PC-9 (cell line): ENCODE measurements at places on chromosomes 3 and 15.
A peak's percentile ranks its signal among the peaks of the same experiment; 100 is the strongest.

DNA sequence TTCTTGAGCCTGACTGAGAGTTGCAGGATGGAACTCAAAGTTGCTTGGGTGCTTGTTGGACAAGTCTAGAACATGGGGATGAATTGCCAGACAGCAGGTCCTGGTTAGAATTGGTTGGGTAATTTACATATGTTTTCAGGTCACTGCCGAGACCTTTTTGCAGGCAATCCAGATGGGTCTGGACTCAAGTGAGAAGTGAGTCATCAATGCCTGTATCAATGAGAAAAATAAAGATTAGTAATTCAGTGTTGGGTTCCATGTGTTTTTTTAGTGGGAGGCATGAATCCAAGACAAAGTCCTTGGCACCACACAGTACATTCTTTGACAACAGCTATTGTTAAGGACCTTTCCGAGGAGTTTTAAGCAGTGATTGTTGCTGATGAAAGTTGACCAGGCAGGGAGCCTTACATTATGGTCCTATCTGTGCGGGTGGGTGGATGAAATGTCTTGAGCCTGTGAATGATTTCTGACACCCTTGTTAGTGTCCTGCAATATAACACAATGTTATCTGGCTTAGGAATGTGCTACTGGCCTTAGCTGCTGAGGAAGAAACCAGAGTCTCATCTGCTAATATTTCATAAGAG, 77.7 kb downstream of the CRYGS start:
- no peak for DNase-seq

GRCh38 chr3:46692566-46692990, 901 bp downstream of the ALS2CL start:
- peak; percentile 98 for DNase-seq

DNA sequence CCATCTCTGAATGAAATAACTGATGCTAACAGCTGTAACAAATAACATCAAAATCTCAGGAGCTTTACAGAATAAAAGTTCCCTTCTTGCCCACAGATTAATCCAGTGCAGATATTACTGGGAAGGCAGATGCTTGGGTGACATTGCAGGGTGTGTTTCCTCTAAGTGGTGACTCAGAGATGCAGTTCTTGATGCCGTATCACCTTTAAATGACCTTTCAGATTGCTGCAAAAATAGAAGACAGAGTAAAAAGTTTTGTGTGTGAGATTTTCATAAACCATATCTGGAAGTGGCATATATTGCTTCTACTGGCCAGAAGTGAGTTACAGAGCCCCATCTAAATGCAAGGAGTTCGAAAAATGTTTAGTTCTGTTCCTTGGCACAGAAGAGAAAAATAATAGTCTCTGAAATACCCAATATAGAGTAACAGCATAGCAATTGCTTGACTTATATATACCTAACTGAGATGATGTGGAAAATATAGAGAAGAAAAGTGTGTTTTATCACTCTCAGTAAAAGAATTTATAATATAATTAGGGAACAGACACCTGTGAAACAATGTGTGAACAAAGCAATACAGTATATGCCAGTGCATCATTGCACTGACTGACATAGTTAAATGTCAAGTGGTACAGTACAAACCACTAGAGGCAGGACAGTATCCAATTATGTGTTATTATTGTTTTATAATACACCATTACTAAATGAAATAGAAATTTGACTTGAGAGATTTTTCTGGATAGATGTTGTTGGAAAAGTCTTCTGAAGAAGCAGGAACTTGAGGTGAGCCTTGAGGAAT, 430.7 kb upstream of the CBLB start:
- no peak for DNase-seq

GRCh38 chr3:187769771-187770170, 24.5 kb upstream of the BCL6 start:
- no peak for DNase-seq

GRCh38 chr15:59668556-59668955, 11.2 kb upstream of the GTF2A2 start:
- DNase-seq: no peak

- DNase-seq: no peak
These were observed 418.4 kb upstream of the RARB start for GRCh38 chr3:25009665-25010064.

DNA sequence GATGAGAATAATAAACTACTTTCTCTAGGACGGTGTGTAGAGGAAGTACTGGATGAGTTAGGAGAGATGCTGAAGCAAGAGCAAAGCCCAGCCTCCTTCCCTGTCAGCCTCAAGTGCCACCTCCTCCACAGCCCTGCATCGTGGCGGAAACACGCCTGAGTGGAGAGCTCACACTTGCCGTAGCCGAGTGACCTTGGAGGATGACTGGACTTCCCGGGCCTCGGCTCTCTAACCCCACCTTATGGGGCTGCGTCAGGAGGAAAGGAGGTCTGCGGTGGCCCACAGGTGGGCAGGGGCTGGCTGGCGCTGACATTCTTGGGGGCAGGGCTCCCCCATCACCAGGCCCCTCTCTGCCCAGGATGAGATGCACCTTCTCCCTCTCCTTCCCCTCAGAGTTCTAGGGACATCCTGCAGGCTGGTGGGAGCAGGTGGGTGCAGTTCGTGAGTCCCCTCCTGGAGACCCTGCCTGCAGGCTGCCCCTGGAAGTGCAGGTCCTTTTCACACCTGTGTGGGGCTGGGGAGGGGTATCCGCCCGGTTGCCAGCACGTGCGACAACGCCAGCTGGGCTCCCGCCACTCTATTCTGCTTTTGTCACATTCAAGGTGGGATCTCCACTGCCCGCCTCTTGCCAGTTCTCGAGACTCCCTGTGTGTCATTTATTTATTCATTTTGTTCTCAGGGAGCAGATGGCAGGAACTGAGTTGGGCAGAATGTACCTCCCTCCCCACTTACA, 175.2 kb downstream of the MEGF11 start:
- DNase-seq: no peak
